NCI-H2171 (cell line): ENCODE measurements at places on chromosomes 7 and 10.

DNA sequence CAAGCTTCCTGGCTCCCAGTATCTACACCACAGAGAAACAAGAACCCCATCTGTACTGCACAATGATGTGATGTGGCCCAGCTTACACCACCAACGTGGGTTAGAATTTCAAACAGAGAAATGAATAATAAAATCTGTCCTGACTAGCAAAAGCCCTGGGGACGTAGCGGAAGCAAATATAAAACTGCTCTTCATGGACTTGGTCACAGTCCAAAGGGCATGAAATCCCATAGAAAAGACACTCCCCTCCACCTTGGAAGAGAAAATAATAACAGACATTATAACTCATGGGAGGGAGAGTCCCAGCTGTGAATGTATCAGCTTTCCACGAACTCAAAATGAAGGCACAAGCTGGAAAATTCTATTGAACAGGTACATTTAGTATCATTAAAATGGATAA, 205.3 kb upstream of the GALNT17 start:
- peak; percentile 78 for DNase-seq

DNA sequence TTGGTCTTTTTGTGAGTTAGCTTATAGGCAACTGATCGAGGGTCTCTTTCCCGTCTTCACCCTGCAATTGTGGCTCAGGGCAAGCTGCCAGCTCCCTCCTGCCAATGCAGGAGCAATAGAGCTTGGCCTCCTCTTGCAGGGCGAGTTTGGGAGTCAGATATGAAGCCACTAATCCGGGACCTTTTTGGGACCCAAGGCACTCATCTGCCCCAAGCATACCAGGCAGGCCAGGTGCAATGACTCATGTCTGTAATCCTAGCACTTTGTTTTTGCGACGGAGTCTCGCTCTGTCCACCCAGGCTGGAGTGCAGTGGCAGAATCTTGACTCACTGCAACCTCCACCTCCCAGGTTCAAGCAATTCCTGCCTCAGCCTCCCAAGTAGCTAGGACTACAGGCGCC, 21.1 kb downstream of the LIMK1 start:
- no peak for DNase-seq

DNA sequence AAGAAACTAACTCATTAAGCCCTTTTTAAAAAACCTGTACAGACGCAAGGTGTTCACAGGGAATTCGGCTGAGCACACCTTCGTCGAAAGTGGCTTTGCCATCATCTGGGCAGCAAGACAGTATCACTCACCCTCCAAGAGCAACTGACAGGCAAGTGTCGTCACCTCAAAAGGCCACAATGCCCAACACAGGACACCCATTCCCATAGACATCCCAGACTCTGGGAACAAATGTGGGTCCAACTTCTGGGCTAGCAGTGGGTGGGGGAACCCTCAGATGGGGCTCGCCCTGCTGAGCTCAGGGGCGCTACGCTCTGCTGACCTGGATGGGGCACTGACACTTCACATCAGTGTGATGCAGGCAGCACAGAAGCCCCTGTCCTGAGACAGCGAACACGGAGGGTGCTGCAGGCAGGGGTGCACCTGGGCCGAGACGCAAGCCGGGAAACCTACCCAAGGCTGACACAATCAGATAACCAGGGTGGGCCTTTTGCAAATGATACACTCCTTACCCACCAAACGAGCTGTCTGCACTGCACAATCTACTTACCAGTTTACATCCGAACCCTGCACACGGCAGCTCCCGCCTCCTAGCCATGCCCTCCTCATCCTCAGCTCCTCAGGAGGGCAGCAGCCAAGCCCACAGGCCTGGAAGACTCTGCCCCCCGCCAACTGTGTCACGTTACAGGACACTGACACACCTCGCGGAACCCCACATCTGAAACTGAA, 1.7 kb downstream of the DIP2C start:
- no peak for DNase-seq

GRCh38 chr7:139860090-139860775, 31.2 kb downstream of the TBXAS1 start:
- no peak for DNase-seq

DNA sequence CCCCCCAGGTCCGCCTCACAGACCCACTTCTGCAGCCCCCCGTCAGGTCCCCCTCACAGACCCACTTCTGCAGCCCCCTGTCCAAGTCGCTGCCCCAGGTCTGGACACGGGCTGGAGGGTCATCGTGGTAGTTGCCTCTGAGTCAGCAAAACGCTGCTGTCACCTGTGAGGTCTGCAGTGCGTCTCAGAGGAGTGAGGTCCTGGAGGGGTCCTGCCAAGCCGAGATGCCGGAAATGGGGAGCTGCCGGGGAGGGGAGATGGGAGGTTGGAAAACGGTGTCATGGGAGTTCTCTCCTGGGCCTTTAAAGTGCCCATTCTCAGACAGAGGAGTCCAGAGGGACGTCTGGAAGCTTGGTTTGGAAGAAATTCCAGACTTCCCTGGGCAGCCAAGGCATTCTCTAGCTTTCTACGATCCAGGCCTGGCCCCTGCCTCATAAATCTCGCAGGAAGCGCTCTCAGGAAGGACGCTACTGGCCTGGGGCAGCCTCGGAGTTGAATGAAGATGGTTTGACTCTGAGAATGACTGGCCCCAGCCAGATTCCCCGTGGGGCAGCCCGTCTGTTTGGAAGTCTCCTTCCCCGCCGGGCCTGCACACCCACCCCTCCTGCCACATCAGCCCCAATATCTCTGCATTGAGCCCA, 38.7 kb downstream of the CALML3 start:
- DNase-seq = no peak

GRCh38 chr10:122845783-122846332, at the start of gene CUZD1:
Gene CUZD1, minus strand, starts transcription at chr10:122845857. Its CDS starts 14 bp downstream, at chr10:122845843.
- DNase-seq = no peak

GRCh38 chr7:2643386-2644219, 11.8 kb downstream of the TTYH3 start:
- no peak for DNase-seq

DNA sequence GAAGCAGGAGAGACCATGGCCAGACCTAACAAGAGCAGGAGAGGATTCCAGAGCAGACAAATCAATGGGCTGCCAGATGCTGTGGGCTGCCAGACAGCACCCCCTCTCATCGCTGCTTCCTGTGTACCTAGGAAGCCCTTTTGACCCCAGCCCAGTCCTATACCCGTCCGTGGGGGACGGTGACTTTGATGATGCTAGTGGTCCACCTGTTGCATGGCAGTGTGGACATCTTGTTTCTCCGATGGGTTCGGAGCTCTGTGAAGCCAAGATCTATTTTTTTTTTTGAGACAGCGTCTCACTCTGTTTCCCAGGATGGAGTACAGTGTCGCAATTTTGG, 18.2 kb upstream of the GDI2 start:
- DNase-seq = no peak

GRCh38 chr10:75431180-75432111, at the start of gene LRMDA:
Gene LRMDA, plus strand, starts transcription at chr10:75431624.
- no peak for DNase-seq

GRCh38 chr7:38448054-38448453, 174.6 kb upstream of the TARP start:
- no peak for DNase-seq

DNA sequence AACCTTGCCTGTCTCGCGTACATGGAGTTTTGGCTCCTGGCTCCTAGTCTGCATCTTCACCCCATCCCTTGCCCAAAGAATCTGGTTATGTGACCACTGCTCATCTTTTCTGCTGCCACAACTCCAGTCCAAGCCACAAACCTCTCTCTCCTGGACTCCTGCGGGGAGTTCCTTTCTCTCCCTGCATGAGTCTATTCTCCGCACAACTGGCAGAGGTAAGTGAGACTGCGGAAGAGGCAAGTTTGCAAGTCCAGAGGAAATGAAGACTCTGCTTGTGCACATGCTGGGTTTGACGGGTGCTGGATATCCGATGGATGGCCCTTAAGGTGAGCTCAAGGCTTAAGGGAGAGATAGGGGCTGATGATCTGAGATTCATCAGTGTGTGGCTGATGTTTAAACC, 61.0 kb downstream of the TRUB1 start:
- DNase-seq = no peak

DNA sequence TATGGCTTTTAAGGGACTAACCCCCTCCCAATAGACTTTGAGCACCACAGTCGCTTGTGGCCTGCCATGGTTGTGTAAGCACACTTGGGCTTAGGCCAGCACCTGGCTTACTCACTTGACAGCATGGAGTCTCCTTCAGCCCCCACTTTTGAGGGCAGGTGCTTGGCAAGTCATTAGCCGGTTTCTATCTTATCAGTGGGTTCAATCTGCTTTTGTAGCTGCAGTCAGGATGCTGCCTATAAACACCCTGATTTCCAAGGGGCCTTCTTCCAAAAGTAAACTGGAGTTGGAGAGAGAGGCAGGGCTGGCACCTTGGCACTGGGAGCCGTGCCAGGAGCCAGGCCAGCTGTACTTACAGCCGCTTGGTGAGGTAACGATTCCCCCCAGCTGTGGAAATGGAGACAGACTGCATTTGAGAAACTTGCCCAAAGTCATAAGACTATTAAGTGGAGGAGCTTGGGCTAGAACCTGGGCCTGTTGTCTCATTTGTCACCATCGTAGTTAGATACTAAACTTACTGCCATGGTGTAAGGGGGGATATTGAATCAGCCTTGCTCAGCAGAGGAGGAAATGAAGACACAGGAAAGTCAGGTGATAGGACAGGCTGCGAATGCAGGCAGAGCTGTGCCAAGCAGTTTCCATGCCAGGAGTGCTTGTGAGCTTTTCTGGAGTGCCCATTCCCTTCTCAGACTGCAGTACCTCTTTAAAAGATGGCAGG, 92.2 kb upstream of the EFCAB10 start:
- DNase-seq = peak; percentile 78

GRCh38 chr7:128919881-128920799, 9.6 kb upstream of the KCP start:
- DNase-seq = no peak

- DNase-seq = no peak
Measured at GRCh38 chr7:70178211-70178610, 579.9 kb downstream of the AUTS2 start.

DNA sequence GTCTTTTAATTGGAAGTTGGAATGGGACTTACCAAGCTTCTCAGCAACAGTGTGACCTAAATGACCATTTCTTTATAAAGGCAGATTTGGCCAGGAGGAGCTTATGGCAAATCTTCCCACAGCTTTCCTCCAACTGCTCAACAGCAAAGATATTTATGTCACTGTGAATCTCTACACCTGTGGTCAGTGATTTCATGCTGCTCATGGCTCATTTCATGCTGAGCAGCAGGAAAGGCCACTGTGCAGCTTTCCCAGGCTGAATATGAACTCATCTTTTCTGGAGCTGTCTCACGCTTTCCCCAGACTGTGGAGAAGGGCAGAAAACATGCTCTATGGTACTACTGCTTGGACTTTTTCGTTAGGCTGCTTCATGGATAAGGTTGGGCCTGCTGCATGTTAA, 29.8 kb downstream of the CALCR start:
- no peak for DNase-seq

GRCh38 chr7:6623589-6624245, 8.3 kb downstream of the ZNF853 start:
- no peak for DNase-seq

DNA sequence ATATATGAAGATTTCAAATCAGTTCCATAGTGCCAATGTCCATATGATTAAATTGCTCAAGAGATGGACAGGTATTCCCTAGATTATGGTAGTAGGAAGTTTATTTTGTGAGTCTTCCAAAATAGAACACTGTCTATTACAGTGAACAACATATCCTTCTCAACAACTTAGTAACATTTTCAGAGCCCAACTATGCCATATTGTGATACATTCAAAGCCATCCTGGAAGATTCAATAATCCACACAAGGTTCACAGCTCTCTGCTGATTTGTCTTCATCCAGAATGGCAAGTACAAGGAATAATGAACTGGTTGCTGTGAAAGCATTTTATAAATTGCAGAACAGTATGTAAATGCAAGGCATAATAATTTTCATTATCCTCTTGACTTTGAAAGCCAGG, 213.9 kb downstream of the CHRM2 start:
- DNase-seq = no peak

GRCh38 chr7:16599860-16600259, 45.7 kb downstream of the ANKMY2 start:
- DNase-seq = no peak

DNA sequence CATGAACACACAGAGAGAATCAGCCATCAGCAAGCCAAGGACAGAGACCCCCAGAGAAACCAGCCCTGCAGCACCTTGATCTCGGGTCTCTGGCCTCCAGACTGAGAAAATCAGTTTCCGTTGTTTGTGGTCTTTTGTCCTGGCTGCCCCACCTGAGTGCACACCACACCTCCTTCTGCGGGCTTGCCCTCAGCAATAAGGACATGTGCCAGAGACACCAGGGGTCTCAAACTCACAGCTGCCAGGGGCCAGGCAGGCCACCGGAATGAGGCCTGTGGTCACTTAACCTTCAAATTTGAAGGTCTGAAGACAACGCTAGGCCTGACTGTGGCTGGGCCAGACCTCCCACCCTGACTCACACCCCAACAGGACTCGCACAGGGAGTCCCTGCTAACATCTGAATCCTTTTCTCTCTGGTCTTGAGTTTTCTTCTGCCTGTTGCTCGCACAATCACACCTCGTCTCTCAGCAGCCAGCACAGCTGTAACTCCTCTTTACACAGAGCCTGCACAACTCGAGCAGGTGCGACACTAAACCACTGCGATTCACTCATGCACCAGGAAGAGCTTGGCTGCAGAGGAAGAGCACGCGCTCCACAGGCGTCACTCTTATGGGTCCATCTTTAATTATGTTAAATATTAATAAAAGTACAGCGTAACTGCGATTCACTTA, 86.2 kb downstream of the CHST15 start:
- DNase-seq = no peak

- DNase-seq = no peak
Measured at GRCh38 chr7:121002757-121003200, 14.3 kb downstream of the CPED1 start.

DNA sequence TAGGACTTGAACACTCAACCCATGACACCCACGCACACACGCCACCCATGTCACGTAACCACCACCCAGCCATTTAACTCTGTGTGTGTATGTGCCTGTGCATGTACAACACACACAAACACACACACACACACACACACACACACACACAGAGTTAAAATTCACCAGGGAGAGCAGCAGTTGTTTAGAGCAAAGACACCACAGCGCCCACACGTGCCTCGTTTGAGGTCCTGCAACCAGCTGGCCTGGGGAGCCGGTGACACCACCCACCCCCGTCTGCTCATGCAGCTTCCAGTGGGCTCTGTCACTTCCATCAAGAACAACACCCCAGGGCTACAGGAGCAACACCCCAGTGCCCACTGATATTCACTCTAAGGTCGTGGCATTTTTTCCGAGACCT, 97.4 kb downstream of the ELFN1 start:
- DNase-seq = no peak

GRCh38 chr10:130961506-130962239, 349.8 kb downstream of the TCERG1L start:
- DNase-seq = no peak
